ENCODE measurements at places on chromosomes 6 and 20. TPM values are rescaled to one million over a fixed set of nuclear protein-coding genes. Genes with fewer than 3 reads are reported as not detected.

PYGB gene
- 77.1 TPM for total RNA-seq

SLC22A23 gene
- 12.5 TPM for total RNA-seq

TGM2 gene
- total RNA-seq, result 1.2 TPM

DLK2 gene
- 1.6 TPM for total RNA-seq

NNAT gene
- total RNA-seq, result 113 TPM

TPD52L1 gene
- 3.6 TPM for total RNA-seq

PDE10A gene
- 26.2 TPM for total RNA-seq

SYCP2L gene
- total RNA-seq, result 5.6 TPM

C6orf52 gene
- 8.2 TPM for total RNA-seq

HLA-DRB1 gene
- total RNA-seq, result 0.84 TPM

TNXB gene
- 6.6 TPM for total RNA-seq

MYL9 gene
- 19.7 TPM for total RNA-seq
